ENCODE measurements at places on chromosomes 2 and 18.

DNA sequence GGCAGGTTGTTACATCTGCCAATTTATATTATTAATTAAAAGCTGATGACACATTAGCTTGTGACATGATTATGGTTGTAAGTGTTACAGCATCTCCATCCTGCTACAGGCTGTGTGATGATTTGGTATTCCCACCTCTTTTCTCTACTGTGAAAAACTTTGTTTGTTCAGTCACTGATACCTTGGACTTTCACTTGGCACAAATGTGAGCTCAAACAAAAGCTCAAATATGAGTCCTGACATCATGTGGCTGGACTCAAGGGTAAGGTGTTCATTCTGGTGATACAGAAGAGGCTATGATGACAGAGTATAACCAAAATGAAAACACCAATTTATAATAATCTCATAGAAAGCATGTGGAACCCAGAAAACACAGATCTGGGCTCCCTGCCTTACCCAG lies 11.4 kb upstream of the IL36A start:
- DNase-seq = no peak

GRCh38 chr2:162677476-162677875 lies 161.1 kb downstream of the KCNH7 start:
- DNase-seq = no peak

DNA sequence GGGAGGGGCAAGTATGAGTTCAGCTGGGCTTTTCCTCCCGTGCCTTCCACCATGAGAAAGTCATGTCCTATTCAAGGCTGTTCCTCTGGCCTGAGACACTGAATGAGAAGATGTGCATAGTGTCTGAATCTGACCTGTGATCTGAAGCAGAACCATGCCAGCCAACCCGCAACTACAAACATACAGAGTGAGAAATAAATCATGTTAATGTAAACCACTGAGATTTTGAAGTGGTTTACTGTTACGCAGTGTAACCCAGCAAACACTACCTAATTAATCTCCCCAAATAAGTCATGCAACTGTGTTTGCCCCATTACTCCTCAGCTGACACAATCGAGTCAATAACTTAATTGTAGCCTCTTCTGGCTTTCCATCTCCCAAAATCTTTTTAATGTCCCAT lies 49.2 kb downstream of the METTL4 start:
- DNase-seq = no peak

GRCh38 chr18:76328140-76328539 lies 166.9 kb downstream of the ZNF516 start:
- no peak for DNase-seq

DNA sequence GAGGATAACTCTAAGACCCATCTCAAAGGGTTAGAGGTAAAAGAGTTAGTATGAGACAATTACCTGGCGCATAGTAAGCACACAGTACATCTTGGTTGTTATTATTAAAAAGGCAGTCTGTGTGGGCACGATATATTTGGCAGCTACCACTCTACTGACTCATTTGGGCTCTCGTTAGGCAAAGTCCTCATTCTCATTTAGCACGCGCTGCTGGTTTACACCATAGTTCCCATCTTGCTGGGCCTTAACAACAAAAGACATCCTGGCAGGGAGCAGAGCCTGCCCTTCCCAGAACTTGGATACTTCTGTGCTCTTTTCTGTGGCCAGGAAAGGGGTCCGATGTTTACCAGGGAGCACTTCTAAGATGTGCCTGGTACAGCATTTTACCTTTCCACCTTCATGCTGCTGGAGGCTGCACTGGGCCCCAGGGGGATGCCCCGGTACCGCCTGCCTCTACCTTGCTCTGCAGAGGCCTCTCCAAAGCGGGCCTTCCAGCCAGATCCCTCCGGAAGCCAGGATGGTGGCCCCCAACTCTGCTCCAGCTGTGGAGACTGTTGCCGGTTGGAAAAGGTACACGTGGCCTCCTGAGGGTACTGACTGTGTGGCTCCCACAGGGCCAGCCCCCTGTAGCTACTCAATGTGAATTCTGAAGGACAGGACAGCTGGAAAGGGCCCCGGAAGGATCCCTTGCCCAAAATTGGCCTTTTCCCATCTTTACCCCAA lies 15.0 kb downstream of the GLI2 start:
- no peak for DNase-seq

GRCh38 chr2:156099382-156099781 lies 233.1 kb downstream of the NR4A2 start:
- DNase-seq = no peak

DNA sequence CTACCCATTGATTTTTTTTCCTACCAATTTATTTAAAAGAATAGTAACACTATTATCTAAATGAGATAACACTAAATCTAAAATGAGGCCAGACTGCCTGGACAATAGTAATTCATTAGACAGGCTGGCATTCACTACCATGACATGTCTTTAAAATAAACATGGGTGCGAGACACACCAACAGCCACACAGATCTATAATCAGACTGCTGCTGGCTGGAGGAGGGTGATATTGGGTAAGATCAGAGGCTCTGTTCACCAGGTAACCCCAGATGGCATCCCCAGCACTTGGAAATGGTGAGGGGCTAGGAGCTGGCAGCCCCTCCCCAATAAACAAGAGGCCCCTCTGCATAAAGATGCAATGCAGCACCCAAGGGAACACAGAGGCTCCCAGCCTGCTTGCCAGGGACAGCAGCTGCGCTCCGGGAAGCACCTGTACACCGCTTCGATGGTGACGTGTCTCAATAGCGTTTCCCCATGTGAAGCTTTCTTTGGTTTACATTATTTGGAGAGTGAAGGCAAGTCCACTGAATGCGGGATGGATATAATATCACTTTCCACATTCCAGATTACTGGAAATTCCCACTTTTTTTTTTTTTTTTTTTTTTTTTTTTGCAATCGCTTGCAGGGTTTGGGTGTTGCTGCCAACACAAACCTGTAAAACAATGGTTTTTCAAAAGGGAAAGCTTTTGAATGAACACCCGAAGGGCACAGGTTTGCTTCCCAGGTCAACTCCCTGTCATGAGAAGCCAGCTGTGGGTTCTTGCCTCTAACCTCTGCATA lies 159.0 kb downstream of the ZNF516 start:
- DNase-seq = no peak

DNA sequence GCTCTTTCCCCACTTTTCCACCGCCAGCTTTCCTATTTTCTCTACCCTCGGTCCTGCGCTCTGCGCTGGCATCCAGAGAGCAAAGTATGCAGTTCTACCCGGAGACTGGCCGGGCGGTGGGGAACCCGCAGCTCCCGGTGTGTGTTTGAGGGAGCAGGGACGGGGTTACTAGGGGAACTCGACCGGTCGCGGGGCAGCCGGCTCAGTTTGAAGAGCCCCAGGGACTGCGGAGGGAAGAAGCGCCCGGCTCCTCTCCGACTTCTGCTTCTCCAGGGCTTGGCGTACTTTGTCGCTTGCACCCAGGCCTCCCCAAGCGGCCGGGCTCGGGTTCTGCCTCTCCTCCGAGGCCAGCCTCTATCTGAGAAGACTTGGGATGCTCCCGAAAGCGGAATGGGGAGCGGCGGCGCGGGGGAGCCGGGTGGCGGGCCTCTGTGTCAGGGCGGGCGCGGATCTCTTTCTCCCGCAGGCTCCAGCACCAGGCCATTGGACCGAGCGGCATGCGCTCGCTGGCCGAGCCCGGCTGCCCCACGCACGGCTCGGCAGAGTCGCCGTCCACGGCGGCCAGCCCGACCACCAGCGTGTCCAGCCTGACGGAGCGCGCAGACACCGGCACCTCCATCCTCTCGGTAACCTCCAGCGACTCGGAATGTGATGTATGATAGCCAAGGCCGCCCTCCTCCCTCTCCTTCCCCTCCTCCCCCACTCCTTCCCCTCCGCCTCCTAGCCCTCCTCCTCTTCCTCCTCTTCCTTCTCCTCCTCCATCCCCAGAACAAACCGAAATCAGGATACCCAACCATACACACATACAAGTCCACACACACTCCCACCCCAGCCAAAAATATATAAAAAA lies 2.8 kb downstream of the SIX3 start:
- DNase-seq = no peak

DNA sequence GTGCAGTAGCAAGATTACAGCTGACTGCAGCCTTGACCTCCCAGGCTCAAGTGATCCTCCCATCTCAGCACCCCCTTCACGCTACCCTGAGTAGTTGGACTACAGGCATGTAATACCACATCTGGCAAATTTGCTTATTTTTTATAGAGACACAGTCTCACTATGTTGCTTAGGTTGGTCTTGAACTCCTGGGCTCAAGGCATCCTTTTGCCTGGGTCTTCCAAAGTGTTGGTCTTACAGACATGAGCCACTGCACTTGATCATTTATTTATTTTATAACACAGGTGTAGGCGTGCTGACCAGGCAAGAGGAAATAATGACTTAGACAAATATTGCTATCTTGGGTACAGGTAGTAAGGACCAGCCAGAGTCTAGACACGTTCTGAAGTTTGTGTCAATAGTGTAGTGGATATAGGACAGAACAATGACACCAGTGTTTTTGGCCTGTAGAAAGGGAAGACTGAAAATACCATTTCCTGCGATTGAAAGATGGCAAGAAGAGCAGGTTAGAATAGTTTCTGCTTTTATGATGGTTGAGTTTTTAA lies 71.0 kb upstream of the THUMPD2 start:
- no peak for DNase-seq

DNA sequence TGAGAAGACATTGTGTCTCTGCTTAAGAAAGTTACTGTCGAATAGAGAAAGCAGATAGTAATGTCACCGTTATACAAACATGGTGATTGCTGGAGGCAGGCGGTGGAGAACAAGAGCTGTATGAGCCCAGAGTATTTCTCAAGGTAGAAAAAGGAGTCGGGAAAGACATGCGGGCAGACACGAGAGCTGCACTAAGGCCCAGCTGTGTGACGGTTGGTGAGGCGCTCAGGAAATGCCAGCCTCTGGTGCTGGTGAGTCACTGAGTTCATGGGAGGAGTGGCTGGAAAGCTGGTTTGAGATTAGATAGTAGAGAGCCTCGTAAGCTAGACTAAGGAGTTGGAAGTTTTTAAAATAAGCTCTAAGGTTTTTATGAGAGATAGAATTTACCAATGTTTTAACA lies 390.9 kb upstream of the TRIB2 start:
- peak; percentile 20 for DNase-seq

DNA sequence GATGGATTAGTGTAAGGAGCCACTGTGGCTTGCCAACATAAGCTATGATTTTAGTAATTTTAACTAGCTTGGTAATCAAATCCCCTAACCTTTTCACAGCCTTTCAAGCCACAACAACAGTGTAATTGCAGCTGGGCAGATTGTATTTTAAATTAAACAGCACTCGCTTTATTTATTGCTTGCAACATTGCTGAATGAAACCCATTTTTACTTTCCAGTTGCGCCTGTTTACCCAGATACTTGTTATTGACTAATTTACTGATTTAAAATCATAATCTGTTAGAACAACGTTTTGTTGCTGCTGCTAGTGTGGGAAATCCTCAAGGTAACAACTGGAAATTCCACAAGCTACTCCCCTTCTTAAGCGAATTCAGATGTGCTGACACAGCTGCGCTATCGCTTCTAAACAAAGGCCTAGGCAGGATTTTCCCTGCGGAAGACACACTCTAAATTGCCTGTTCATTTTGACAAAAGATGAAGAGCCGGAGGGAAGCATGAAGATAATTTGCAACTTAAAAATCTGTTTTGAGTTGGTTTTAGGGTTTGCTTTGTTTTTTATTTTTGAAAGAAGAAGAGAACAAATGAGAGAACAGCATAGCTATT lies 283.9 kb downstream of the ALPK2 start:
- DNase-seq = no peak

DNA sequence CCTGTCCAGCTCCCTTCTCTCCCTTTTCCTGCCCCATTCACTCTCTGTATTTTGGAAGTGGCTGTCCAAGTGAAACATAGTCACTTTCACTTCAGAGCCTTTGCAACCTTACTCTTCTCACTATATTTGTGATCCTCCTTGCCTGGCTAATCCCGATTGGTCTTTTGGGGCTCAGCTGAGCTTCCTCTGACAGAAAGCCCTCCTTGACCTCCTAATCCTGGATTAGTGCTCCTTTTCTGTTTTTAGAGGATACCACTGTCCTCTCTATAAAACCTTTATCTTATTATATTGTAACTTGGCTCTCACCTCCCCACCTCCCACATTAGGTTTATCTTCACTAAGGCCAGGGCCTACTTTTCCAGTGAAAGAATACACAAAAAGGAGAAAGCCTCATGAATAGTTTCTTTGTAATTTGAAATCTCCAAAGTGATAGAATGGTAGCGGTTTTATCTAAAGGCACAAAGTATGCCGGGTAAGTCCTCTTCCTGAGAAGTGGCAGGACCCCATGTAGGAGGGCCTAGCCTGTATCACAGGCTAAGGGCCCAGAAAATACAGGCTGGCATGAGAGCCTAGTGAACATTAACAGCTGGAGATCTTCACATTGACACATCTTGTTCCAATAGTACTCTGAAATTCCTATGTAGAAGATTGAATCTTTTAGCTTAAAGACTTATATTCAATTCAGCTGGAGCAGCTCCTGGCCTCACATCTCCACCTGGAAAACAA lies 83.1 kb upstream of the GAREM1 start:
- DNase-seq = no peak

- DNase-seq = peak; percentile 59
Measured at GRCh38 chr2:167196461-167197252, 308.4 kb downstream of the XIRP2 start.

DNA sequence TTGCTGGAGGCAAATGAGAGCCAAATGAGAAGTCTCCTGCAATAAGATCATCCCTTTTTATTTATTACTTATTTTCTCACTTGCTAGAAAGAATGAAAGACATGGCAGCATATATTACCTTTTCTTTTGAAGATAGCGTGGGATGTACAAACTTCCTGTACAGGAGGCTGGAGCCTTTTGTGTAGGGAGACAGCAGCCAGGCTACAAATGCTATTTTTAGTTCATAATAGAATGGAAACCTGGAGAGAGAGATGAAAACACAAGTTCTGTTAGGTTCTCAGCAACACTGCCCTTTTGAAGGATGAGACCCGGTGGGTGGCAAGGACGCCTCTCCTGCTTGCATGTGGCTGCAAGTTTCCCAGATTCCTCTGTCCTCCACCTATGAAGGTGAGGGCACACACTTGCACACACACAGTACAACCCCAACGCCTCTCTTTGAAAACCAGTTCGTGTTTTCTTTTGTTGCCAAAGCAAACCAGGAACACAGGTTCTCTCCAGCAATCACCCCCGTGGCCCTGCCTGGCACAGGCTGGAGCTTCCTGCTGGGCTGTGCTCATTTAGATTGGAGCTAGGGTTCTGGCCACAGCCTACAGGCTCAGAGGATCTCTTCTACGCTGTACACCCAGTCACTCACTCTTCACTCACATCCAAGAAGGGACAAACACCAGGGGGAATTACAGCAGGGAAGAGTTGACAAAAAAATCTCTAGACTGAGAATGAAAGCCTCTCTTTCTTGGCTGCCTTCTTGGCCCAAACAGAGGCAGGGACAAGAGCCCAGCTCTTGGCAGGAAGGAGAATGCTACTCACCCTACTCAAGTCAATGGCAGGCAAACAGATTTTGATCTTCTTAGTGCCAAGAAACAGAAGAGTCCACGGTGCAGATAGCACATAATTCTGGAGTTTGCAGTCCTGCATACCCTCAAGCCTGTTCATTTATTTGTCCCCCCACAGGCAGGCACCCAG lies 55.6 kb downstream of the MRPL35 start:
- no peak for DNase-seq

DNA sequence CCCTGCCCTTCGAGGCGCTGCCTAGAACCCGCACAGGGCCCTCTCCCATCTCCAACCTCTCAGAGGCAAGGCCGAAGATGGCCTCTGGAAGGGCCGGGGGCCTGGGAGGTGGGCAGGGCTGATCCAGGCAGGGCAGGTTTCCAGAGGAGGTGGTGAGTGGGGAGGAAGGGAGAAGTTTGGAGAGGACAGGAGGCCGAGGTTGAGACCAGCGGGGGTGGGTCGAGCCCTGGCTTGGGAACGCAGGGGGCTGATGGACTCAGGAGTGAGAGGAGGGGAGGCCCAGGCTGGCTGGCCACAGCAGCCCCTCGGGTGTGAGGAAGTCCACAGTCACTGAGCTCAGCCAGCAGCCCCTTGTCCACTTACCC lies 10.5 kb downstream of the CAPN10 start:
- DNase-seq = no peak

Data from fibroblast of skin of abdomen (primary cell).